ENCODE measurements at places on chromosomes 1 and 21.

- no peak for DNase-seq
These were observed 39.3 kb downstream of the TCP10L start for GRCh38 chr21:32545948-32546441.

- no peak for DNase-seq
These were observed 20.8 kb upstream of the ENSA start for GRCh38 chr1:150650193-150650592.

GRCh38 chr21:18244671-18245463, at the start of gene CHODL:
TSS of gene CHODL (plus strand) at chr21:18244833. CDS start at chr21:18245224, 391 bp downstream.
- no peak for DNase-seq

DNA sequence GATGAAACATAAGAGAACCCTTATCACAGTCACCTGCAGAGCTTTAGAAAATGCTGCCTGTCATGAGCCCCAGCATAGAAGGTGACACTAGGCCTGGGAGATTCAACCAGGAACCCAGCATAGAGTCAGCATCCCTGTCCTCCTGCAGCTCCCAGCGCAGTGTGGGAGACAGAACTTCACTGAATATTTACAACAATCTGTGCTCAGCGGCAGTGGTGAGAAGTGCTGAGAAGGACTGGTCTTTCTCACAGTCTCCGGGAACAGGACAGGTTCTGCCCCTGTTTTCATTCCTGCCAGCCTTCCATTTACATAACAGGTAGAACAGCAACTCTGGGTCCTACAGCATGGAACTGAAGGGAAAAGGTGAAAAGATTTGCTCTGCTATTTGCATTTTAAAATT, 83.5 kb upstream of the GADD45A start:
- no peak for DNase-seq

DNA sequence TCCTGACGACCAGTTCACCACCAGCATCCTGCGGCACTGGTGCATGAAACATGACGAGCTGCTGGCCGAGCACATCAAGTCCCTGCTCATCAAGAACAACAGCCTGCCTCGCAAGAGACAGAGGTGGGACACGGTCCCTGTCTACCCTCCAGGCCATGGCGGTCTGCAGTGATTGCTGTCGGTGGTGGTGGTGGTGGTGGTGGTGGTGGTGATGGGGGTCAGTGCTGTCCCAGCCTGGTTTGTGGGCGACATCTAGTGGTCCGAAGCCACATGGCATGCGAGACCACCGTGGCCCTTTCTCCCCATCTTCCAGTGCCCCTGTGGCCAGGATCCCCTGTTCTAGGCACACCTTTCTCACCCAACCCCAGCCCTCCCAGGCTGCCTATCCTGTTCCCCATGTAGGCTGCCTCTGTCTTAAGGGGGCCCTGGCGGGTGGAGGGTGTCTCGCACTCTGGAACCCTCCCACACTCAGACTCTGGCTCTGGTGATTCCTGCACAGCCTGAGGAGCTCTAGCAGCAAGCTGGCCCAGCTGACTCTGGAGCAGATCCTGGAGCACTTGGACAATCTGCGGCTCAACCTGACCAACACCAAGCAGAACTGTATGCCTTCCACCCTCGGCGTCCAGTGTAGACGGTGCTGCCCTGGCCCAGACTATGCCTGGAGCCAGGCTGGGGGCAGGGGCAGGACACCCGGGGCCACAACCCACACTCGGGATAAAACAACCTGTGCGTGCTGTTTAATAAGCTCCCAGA, 3.2 kb upstream of the SLC27A3 start:
- no peak for DNase-seq

DNA sequence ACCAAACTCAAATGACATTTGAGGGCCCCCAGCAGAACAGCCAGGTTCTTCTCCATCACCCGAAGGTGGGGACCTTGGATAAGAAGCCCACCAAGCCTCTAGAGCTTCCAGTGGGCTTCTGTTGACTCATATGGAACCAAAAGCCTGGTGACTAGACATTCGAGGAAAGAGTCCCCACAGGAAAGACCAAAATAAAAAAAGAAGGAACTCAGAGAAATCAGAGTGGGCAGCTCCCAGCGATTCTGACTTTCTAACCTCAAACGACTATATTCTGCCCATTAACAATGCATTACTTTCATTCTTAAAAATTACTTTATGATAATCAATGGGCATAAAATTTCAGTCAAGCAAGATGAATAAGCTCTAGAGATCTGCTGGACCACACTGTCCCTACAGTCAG, 9.6 kb upstream of the CHIT1 start:
- DNase-seq = no peak

- no peak for DNase-seq
These were observed 214.0 kb upstream of the C1orf87 start for GRCh38 chr1:60287536-60287935.

GRCh38 chr1:60898987-60899386, 183.4 kb upstream of the NFIA start:
- no peak for DNase-seq

DNA sequence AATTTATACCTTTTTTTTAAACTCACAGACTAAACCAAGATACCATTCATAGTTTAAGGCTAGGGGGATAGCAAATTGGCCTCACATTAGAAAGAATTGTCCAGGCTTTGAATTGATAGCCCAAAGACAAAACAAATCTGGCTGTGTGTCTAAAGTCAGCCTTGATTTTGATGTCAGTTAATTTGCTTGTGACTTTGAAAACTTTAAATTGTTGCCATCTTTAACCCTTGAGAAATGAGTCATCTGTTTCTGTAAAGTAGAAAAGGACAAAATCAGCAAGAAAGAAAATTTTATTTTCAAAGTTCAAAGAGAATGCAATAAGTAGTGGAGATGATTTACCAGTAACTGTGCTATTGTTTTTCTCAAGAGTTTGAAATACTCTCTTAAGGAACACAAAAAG, 184.5 kb downstream of the RGS7 start:
- DNase-seq = no peak

DNA sequence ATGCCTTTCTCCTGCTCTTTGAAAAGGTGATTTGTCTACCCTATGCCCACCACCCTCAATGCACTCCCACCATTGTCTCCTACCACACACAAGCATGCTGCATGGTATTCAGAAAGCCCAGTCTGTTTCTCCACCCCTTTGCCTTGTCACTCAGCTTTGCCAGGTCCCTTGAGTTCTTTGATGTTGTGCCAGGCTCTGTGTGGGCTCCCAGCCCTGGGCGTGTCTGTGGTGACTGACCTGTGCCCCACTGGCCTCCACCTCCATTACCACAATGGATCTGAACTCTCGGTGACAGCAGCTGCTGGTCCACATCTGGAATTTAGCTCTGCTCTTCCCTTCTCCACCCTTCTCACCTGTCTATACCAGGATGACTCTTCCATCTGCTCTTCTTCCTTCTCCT, 34.9 kb downstream of the ATP2B4 start:
- DNase-seq = no peak

DNA sequence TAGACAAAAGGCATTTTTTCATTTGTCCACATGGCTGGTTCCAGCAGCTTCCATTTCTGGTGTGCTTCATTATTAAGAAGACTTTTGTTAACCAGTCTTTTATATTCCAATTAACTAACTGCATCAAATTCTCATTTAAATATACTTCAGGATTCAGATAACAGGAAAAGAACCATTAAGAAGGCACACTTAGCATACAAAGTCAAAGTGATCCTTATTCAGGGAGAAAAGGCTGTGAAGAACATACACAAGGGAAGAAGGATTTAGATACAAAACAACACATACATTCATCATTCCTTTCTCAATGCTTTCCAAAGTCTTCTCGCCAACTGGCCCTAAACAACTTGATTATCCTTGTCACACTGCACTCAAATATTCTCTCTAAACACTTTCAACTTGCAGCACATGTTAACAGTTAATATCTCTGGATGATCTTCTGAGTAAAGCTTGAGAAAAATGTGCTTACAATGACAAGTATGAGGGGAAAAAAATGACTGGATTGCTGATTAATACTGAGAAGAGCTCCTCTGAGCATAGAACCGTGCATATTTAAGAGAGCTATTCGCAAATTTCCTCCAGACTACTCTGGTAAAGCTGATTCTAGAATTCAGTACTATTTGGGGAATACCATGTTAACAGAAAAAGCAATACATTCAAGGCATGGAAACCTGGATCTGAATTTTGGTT, 225.2 kb upstream of the TNR start:
- DNase-seq = no peak

DNA sequence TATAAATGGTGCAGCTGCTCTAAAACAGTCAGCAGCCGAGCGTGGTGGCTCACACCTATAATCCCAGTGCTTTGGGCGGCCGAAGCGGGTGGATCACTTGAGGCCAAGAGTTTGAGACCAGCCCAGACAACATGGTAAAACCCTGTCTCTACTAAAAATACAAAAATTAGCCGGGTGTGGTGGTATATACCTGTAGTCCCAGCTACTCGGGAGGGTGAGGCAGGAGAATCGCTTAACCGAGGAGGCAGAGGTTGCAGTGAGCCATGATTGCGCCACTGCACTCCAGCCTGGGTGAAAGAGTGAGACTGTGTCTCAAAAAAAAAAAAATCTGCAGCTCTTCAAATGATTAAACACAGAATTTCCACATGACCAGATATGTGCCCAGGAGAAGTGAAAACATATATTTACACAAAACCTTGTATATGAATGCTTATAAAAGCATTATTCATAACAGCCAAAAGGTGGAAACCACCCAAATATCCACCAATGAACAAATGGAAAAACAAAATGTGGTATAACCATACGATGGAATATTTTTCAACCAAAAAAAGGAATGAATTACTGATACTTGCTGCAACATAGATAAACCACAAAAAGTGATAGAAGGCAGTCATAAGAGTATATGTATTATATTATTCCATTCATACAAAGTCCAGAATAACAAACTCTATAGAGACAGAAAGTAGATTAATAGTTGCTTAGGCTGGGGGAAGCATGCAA, 14.1 kb downstream of the EPS15 start:
- no peak for DNase-seq

DNA sequence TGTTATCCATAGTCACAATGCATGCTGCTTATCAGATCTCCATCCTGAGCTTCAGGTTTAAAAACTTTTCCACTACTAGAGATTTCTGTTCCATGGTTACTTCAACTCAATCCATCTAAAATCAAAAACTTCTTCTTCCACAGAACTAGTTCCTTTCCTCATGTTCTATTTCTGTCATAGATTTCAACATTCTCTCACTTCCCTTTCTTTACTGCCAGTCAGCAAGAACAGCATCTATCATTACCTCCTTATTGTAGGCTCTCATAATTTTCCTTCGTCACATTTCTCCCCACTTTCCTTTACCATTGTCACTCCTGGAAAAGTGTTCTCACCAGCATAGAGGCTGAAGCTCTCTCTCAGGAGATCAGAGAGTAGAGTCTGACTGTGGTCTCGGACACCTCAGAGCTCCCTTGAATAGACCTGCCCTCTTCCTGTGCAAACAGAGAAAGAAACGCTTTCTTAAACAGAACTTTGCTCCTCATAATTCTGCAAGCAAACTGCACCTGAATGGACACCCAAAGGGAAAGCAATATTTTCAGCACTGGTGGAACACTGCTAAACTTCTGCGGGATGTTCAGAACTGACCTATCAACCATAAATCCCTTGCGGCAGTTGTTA, 48.7 kb upstream of the KIRREL1 start:
- DNase-seq = no peak

DNA sequence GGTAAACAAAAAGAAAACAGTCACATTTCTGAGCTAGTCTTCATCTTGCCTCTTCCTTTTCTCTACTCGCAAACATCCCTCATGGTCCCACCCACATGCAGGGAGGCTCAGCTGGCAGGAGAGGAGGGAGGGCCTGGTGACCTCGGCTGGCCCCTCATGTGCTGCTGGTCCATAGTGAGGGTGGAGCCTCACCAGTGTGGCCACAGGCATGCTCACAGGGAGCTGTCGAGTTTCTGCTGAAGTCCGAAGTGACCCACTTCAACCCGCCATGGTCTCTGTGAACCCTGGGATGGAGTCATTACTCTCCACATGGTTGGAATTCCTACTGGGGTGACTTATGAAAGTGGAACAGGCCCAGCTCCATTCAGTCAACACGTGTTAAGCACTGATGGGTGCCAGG, 253.4 kb downstream of the RHOU start:
- DNase-seq = no peak

DNA sequence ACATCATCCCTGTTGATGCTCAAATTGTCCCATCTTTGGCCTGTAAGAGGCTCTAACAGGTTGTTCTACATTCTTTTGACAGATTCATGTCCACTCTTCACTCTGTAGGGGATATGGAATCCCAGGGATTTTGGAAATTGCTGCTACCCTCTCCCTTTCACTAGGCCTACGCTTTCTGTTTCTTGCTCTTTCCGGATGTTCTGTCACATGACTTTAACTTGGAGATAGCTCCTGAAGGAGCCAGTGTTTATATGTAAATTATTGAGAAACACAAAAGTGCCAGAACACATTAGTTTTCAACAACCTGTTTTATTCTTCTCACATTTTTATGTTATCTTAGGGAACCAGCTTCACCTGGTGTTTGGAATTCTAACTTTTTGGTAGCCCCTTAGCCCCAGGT, 287.1 kb upstream of the ST6GALNAC5 start:
- no peak for DNase-seq

DNA sequence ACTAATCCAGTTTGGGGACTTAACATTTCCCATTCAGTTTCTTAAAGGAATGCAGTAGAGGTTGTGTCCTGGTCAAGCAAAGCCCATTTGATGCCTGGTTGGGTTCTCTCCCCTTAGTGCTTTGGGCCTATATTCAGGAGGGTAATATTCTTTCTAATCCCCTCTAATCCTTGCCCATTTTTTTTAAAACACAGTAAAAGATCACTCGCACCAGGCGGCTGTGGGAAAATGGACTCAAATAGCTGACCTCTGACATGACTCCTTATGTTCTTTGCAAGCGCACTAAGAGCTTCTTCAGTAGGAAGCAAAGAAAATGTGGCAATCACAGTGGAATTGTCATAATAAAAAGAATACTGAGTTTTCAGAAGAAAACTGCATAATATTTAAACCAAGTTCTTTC, 49.9 kb downstream of the WNT2B start:
- DNase-seq = no peak

GRCh38 chr1:200802865-200803512, 64.3 kb downstream of the CAMSAP2 start:
- DNase-seq = peak; percentile 69

DNA sequence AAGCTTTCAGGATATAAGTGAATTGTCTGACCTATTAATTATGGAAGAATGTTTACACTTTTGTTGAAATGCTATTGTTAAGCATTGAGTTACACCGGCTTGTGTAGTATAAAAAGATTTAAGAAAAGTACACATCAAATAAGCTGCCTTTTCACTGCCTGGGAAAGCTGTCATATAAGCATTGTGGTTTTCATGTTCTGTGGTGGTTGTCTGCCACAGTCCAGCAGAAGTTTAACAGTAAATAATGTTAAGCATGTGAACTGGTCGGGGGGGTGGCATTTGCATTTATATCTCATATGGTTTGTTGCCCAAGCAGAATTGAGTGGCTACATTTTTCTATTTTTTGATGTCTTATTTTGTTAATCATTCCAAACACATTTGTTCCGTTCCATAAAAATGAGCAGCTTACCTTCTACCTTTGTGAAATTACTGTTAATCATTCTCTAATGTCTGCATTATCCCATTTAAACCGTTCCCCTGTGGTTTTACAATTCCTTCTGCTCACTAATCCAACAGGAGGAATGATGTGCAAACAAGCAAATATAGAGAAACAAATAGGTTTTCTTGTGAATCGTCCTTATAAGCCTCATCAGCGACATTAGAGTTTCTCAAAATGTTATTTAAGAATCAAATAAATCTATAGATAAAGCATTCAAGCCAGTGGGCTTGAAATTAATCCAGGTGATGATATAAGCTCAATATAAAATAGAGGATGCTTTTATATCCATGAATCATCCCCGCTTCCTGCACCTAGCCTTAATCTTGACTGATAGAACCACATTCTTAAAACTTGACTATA, 160.8 kb upstream of the SAMSN1 start:
- DNase-seq = no peak

All from NCI-H446 (cell line).